Activated CD4-positive, alpha-beta T cell treated with anti-CD3 and anti-CD28 coated beads, Interleukin-2, Interleukin-4, amounts not matched to agents 100 ng/mL and 50 ng/mL, durations not matched to agents 16 hours and 8 hours (primary cell): ENCODE measurements at places on chromosomes 4 and X.

DNA sequence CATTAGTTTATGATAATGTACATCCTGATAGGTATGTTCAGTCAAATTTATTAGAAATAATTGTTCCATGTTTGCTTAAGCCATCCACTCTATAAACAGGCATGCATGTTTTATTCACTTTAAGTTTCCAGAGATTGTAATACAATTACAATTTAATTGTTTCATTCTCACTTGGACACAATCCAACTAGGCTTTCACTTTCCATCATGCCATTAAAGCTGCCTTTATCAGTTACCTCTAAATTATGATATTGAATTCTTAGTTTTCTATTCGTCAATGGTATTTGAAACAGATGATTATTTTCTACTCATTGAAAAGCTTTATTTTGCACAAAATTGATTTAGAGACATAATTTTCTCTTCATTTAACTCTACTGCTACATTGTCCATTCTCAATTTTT lies 1196.3 kb downstream of the RAPGEF2 start:
- DNase-seq: no peak

GRCh38 chrX:124260845-124261244 lies 71.6 kb upstream of the TEX13D start:
- no peak for DNase-seq

DNA sequence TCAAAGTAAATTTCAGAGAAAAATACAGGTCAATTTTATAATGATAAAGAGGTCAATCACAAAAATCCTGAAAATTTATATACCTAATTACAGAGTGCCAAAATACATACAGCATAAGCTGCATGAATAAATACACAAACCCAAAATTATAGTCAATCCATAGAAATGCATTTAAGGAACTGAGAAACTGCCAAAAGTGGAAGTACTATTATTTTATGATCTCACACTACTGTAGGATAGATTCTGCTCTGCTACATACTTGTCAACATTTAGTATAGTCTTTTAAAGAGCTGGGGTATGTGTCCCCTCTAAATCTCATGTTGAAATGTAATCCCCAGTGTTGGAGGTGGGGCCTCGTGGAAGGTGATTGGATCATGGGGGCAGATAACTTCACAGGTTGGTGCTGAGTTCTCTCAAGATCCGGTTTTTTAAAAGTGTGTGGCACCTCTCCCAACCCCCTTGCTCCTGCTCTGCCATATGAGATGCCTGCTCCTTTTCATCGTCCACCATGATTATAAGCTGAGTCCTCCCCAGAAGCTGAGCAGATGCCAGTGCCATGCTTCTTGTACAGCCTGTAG lies 31.8 kb downstream of the CHIC2 start:
- DNase-seq: no peak

GRCh38 chr4:27666943-27667342 lies 806.3 kb downstream of the STIM2 start:
- peak; percentile 3 for DNase-seq

DNA sequence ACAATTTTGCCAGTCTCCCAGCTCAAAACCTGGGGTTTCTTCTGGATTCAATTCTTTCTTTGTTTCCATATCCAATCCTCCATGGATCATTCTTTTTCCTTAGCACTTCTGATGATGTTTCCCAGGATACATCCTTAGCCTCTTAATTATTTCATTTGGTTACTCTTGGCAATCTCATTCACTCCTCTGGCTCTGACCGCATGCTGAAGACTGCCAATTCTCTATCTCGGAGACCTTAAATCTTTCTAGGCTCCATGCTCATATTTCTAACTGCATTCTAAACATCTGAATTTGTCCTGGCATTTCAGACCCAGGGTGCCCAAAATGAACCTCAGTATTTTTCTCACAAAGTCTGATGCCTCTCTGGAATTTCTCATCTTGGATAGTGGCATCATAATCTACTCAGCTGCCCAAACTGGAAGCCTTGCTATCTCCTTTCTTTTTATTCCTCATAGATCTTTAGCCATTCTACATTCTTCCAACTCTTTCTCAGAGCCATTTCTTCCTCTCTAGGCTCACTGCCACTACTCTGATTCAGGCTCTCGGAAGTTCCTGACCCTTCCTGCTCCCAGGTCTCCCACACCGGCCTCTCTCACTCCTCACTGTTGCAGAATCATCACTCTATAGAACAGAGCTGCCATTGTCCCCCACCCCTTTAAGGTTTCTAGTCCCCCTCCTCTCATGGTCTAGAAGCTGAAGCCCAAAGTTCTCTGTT lies 290.2 kb downstream of the CAMK2D start:
- DNase-seq: no peak

DNA sequence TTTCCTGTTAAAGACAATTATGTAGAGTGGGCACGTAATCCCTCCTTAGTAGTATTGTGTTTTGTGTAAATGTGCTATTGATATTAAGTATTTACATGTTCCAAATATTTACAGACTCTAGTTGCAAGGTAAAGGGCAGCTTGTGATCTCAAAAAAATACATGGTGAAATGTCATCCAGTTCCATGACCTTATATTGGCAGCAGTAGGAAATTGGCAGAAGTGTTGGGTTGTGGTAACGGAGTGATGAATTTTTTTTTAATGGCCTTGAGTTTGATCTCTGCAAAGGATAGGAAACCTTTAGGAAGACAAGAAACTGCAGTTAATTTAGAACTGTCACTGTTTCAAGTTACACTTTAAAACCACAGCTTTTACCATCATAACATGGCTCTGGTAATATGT lies 74.3 kb downstream of the NPNT start:
- DNase-seq: no peak

DNA sequence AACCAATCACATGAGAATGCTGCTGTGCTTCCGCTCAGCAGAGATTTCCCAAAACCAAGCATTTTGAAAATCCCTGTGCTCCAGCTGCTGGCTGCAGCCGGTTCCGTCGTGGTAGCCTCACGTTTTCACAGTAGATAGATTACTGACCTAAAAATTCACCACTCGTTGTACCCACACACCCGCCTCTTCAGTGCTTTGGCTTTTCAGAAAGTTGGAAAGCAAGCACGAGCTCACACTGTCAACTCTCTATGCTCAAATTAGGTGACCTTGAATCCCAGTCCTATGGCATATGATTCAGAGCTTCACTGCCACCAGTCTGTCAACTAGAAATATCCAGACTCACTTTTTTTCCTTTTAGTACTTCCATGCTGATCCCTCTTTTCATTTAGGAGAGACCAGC lies 168.9 kb downstream of the DCTD start:
- no peak for DNase-seq

DNA sequence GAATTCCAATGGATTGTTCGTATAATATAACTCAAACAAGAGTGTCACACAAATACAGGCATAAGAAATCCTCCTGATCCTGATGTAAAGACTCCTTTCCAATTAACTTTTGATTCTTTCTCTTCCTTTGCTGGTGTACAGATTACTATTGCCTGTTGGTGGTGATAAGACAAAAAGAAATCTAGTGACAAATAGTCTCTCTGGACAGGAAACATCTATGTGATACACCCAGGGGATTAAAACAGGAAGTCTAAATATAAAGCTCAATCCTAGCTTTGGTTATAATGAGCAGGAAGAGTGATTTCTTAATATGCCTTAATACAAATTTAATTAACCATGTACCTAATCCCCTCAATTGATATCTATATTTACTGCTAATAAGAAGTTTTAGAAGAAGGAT lies 45.1 kb downstream of the ARHGEF6 start:
- no peak for DNase-seq

GRCh38 chrX:16807976-16808542 lies 21.8 kb downstream of the TXLNG start:
- DNase-seq: no peak

DNA sequence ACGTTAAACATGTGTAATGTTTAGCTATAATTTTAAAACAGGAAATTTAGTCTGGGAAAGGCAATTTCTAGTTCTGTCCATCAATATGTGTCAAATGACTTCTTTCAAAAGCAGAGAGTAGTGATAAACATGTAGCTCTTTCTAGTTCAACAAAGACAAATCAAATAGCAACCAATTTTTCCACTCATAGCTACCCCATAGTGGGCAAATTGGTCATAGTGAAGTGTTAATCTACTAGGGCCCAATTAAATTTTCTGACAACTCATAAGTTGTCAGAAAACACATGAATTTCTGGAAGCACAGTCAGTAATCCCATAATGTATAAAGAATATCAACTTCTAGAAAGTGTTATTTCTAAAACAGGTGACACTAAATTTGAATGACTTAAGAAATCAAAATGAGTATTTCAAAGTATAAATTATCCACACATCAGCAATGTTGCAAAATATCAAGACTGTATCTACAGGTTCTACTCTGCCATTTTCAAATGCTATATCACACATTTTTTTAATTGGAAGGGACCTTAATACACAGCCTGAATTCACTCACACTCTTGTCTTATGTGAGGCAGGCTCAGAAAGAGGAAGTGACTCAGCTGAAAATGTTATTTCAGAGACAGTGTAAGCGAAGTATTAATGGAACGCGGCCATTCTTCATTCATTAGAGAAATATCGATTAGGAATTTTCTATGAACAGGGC lies 7.7 kb downstream of the OCIAD2 start:
- DNase-seq: no peak

GRCh38 chr4:180665994-180666824 lies 1577.0 kb upstream of the TENM3 start:
- DNase-seq: peak; percentile 39

- no peak for DNase-seq
Observed at GRCh38 chrX:133698298-133698697, 283.0 kb upstream of the GPC4 start.

DNA sequence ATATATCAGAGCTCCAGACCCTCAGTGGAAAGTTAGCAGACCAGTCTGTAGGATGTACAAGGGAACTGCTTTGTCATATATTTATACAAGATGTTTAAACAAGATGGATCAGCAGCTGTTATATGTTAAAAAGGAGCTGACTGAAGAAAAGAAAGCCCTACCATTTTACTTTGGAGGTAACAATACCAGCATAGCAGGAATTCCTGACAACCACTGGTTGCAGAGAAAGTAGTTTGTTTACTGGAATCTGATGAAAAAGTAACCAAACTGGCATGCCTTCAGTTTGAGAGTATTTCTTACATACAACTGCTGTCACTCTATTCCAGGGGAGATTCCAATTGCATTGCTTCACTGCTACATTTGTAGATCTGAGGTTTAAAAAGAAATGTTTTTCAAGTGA lies 49.5 kb upstream of the GABRQ start:
- DNase-seq: no peak

DNA sequence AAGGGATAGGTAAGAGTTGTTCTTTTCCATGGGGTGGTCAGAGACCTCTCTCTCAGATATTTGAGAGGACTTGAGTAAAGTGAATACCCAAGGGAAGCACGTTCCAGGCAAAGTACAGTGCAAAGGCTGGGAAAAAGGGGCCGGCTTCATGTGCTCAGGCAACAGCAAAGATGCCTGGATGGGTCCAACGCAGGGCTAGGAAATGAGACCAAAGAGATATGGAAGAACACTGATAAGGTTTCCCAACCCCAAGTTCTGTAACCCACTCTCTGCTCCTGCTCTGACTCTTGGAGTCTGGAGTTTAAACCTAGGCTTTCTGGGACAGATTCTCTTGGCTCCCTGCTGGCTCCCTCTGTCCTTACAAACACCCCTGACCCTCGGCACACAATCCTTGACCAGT lies 36.2 kb upstream of the PROM1 start:
- DNase-seq: no peak

GRCh38 chr4:148445071-148445859 lies 3.1 kb upstream of the NR3C2 start:
- DNase-seq: peak; percentile 14

- no peak for DNase-seq
Observed at GRCh38 chrX:38375891-38376290, 23.5 kb downstream of the OTC start.

GRCh38 chrX:47633689-47634590 lies 4.2 kb upstream of the CFP start:
- DNase-seq: no peak

DNA sequence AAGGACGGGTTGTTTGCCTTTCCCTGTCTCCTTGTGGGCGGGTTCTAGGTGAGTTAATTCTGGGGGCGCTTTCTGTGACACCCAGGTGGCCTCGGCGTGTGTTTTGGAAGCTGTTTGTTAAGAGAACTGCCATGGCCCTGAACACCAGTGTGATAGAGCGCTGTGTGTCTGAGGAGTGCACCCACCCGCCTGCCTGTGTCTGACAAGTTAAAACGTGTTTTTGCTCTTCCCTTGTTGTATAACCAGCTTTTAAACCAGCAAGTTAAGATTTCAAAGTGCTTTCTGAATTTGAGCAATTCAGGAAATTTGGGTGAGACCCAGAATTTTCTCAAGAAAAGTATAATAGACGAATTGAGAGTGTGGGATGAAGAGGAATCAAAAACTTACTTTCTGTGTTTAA lies 55.2 kb upstream of the HGFAC start:
- no peak for DNase-seq

GRCh38 chr4:150079081-150079581 lies 886 bp downstream of the DCLK2 start:
- DNase-seq: peak; percentile 11

DNA sequence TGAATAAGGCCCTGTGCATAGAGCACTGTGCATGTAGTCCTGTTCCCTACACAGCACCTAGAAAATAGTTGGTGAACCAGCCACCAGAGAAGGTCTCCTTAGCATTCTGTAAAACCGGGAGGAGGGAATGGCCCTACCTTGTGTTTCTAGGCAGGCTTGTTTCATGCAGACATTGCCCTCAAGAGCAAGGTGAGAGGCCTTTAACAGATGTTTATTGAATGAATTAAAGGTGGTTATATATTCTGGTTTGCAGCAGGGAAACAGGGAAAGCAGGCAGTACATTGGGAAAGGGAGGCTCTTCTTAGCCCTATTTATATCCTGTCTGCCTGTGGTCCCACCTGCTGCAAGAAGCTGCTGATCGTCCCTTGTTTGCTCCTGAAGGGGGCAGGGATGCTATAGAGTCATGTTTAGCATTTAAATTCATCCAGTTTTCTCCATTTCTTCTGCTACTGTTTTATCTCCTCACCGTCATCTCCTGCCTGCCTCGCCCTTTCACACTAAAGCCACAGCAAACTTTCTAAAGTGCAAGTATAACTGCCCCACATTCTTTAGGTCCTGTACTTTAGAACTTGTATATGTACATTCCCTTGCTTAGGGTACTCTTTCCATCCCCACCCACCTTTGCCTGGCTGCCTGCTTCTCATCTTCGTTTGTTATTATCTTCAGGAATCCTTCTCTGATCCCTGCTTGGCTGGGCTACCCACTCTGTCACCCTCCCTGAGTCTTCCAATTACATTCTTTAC lies 60.3 kb downstream of the EGF start:
- DNase-seq: no peak

DNA sequence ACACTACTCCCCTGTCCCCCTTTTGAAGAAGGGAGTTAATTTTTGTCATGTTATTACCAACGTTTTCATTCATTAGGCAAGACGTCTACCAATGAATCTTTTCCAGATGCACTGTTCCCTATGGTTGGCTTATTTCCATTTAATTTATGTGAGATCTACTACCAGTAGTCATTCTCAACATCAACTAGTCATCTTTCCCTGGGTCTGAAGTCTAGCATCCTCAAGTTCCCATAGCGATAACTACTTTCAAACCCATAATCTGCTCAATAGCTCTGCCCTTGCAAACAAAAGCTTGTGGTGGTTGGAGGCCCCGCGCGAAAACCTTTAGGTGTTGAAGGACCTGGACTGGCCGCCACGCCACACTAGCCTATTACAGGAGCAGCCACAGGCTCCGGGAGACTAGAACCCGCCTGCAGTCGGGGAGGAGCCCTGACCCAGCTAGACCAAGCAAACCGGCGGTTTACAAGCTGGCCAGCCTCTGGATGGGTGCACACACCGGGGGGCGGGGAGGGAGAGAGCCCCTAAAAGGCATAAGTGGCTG lies 746 bp downstream of the PPAT start:
- peak; percentile 52 for DNase-seq

GRCh38 chr4:55499495-55499894 lies 47.2 kb downstream of the CLOCK start:
- no peak for DNase-seq
